GM12878 (cell line): ENCODE measurements at places on chromosomes 12 and 14. TPM values are rescaled to one million over a fixed set of nuclear protein-coding genes. Genes with fewer than 3 reads are reported as not detected.

ANKS1B gene
- polyA plus RNA-seq, result not detected in 2 replicates

RDH5 gene
- 5.3 and 7.1 TPM in 2 replicates for polyA plus RNA-seq

INHBC gene
- 0.09 TPM in 1 of 2 replicates, not detected in the other for polyA plus RNA-seq

TCL1B gene
- polyA plus RNA-seq, result not detected in 2 replicates

HOXC12 gene
- not detected in 2 replicates for polyA plus RNA-seq

BDKRB2 gene
- polyA plus RNA-seq, result not detected in 2 replicates

ASB8 gene
- polyA plus RNA-seq, result 24.2 and 30.2 TPM in 2 replicates

ABHD12B gene
- not detected in 2 replicates for polyA plus RNA-seq

TOGARAM1 gene
- 6.7 and 7.2 TPM in 2 replicates for polyA plus RNA-seq

MON2 gene
- polyA plus RNA-seq, result 20.6 and 25.2 TPM in 2 replicates

ERC1 gene
- polyA plus RNA-seq, result 4.1 and 5.7 TPM in 2 replicates

RALGAPA1 gene
- polyA plus RNA-seq, result 14.3 and 18.4 TPM in 2 replicates

ABHD4 gene
- polyA plus RNA-seq, result 14.3 and 14.4 TPM in 2 replicates

GPR137C gene
- 0.10 and 0.21 TPM in 2 replicates for polyA plus RNA-seq
